MM.1S (cell line): ENCODE measurements at places on chromosomes 6 and 20.

DNA sequence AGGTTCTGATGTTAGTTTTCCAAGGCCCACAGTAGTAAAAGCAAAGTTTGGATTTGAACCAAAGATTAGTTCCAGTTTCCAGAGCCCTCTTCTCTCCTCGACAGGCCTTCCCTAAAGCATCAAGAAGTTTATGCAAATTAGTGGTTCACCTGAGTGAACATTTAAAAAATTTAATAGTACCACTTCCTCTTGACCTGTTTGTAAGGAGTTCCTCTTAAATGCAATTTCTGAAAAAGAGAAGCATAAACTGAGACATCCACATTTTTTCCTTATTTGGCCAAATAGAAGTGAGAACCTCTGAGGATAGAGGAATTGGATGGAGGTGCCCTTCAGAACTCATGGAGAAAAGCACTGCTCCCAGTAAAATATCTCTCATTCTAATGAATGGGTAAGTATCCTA lies 1.2 kb upstream of the DSE start:
- H3K36me3 ChIP-seq: no peaks in the 10 kb centered on the region
- no peak overlapping the region for H3K4me3 ChIP-seq
- no peak overlapping the region for H3K27ac ChIP-seq
- peaks cover 10% of the 10 kb centered on the region; the same call in 1 of the 2 replicates for H3K27me3 ChIP-seq

DNA sequence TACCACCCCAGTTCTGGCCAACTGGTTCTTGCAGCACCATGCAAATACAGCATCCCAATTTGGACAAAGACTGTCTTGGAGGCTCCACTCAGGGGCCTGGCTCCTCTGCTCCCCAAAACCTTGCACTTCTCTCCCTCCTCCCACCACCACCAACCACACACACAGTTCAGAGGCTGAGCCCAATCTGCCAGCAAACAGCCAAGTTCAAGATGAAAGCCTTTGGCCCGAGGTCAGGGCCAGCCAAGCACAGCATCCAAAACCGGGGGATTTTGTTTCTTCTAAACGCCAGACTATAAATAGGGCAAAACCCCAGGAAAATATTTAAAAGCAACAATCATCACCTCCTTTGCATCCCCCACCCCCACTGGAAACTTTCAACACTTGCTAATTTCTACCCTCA lies 5.7 kb downstream of the KCNK5 start:
- DNase-seq: no peak
- H3K36me3 ChIP-seq: no peaks in the 10 kb centered on the region
- H3K27ac ChIP-seq: no peak overlapping the region
- H3K4me3 ChIP-seq: no peak overlapping the region
- no peaks in the 10 kb centered on the region for H3K4me1 ChIP-seq
- H3K27me3 ChIP-seq: no peaks in the 10 kb centered on the region

GRCh38 chr20:19566226-19566945 lies 191.7 kb upstream of the RIN2 start:
- no peaks in the 10 kb centered on the region for H3K36me3 ChIP-seq
- no peak for DNase-seq
- H3K4me1 ChIP-seq: peaks cover 7% of the 10 kb centered on the region
- H3K27ac ChIP-seq: no peak overlapping the region
- H3K4me3 ChIP-seq: no peak overlapping the region

- no peak for DNase-seq
- H3K27ac ChIP-seq: no peak overlapping the region
- no peaks in the 10 kb centered on the region for H3K27me3 ChIP-seq
- H3K36me3 ChIP-seq: no peaks in the 10 kb centered on the region
- H3K4me1 ChIP-seq: peaks cover 4% of the 10 kb centered on the region; the same call in 1 of the 2 replicates
Measured at GRCh38 chr6:45783716-45784115, 231.9 kb downstream of the CLIC5 start.

GRCh38 chr6:41643899-41644269 lies 5.6 kb downstream of the MDFI start:
- no peaks in the 10 kb centered on the region for H3K36me3 ChIP-seq
- peaks cover 96% of the 10 kb centered on the region for H3K27me3 ChIP-seq
- H3K4me1 ChIP-seq: no peaks in the 10 kb centered on the region
